ENCODE measurements at places on chromosomes 16 and 17. TPM values are rescaled to one million over a fixed set of nuclear protein-coding genes. Genes with fewer than 3 reads are reported as not detected.

DNA sequence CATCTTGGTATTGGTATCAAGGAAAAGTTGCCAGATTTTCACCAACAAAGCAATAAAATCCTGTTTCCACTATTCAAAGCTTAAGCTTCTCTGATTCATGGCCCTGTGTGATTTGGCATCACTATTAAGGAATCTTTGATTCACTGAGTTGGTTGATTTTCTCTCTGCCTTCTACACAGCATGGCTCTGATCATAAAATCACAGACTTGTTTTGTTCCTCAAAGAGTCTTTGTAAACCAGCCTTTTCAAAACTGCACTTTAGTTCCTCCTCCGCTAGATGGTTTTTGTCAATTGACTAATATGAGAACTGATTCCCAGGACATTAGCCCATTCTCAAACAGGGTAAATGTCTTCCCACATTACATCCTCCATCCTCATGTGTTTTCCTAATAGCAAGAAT is 197.6 kb downstream of the DNAH9 start:
- H3K27me3 ChIP-seq = no peaks in the 10 kb centered on the region
- H3K4me1 ChIP-seq = no peaks in the 10 kb centered on the region
- no peak overlapping the region for H3K4me3 ChIP-seq
- no peaks in the 10 kb centered on the region for H3K36me3 ChIP-seq

DNA sequence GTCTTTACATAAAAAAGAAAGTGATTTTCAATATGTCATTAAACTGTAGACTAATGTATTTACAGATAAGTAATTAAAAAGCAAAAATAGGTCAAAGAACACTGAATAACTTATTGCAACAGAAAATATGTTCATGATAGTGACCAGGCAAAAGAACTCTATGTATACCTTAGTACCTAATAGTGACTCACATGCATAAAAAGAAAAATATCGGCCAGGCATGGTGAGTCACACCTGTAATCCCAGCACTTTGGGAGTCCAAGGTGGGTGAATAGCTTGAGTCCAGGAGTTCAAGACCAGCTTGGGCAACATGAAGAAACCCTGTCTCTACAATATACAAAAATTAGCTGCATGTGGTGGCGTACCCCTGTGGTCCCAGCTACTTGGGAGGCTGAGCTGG is 33.0 kb upstream of the TOM1L1 start:
- no peak overlapping the region for H3K4me3 ChIP-seq
- H3K27ac ChIP-seq = no peak overlapping the region
- DNase-seq = no peak

GRCh38 chr16:72241930-72242329 is 70.0 kb upstream of the PMFBP1 start:
- H3K36me3 ChIP-seq = no peaks in the 10 kb centered on the region
- no peaks in the 10 kb centered on the region for H3K27me3 ChIP-seq
- H3K4me3 ChIP-seq = no peak overlapping the region
- no peak for DNase-seq
- no peak overlapping the region for H3K27ac ChIP-seq
- H3K4me1 ChIP-seq = no peaks in the 10 kb centered on the region

- peak overlapping the region; percentile 82 for H3K27ac ChIP-seq
- no peaks in the 10 kb centered on the region for H3K36me3 ChIP-seq
- H3K4me3 ChIP-seq = peak overlapping the region; percentile 77
- peak; percentile 69 for DNase-seq
Observed at GRCh38 chr17:7237761-7238419, 1.4 kb downstream of the PHF23 start.

- H3K36me3 ChIP-seq = no peaks in the 10 kb centered on the region
- DNase-seq = no peak
- H3K27ac ChIP-seq = no peak overlapping the region
- H3K4me1 ChIP-seq = no peaks in the 10 kb centered on the region
- no peaks in the 10 kb centered on the region for H3K27me3 ChIP-seq
Observed at GRCh38 chr17:55898195-55898594, 147.3 kb downstream of the PCTP start.

DNA sequence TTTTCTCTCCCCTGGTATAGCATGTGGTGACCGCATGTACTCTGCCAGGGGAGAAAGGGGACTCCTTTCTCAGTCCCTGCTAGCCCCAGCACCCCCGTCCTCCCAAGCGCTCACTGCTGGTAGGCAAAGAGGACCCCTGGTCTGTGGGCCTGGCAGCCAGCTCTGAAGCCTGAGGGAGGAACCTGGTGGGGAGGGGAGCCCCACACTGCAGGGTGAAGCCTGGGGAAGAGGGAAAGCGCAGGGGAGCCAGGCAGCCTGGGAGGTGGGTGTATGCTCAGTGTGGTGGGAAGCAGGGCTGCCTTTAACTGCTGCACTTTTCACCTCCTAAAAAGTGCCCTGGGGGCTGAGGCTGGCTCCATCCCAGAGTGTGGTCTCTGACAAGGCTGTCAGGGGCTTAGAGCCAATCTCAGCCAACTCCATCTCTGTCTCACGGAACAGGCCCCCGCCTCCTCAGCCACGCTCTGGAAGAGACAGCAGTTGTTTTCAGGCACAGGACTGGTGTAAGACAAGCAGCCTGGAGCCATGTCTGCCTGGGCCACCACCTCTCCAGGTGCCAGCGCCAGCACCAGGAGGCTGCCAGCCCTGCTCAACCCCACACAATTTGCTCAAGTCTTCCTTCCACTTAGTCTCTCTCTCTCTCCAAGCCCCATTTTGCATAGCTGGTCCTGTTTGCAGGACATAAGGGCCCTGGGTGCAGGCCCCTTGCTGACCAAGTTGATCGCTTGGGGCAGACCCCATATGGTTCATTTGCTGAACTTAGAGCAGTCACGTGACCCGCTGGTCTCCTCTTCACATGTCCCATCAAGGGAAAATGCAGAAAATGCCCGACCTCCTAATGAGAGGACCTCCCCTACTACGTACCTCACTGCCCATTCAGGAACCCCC is 14.7 kb upstream of the TBX2 start:
- no peaks in the 10 kb centered on the region for H3K36me3 ChIP-seq
- no peak for DNase-seq
- peaks cover 3% of the 10 kb centered on the region for H3K4me1 ChIP-seq
- no peaks in the 10 kb centered on the region for H3K27me3 ChIP-seq

- no peak overlapping the region for H3K4me3 ChIP-seq
- H3K27ac ChIP-seq = no peak overlapping the region
- H3K4me1 ChIP-seq = peaks cover 13% of the 10 kb centered on the region
- no peaks in the 10 kb centered on the region for H3K27me3 ChIP-seq
Observed at GRCh38 chr17:38562903-38563302, 42.8 kb downstream of the SRCIN1 start.

- no peak for DNase-seq
- no peak overlapping the region for H3K27ac ChIP-seq
- H3K4me3 ChIP-seq = no peak overlapping the region
- H3K27me3 ChIP-seq = peaks cover 2% of the 10 kb centered on the region
Observed at GRCh38 chr16:66299349-66299748, 67.1 kb upstream of the CDH5 start.

DNA sequence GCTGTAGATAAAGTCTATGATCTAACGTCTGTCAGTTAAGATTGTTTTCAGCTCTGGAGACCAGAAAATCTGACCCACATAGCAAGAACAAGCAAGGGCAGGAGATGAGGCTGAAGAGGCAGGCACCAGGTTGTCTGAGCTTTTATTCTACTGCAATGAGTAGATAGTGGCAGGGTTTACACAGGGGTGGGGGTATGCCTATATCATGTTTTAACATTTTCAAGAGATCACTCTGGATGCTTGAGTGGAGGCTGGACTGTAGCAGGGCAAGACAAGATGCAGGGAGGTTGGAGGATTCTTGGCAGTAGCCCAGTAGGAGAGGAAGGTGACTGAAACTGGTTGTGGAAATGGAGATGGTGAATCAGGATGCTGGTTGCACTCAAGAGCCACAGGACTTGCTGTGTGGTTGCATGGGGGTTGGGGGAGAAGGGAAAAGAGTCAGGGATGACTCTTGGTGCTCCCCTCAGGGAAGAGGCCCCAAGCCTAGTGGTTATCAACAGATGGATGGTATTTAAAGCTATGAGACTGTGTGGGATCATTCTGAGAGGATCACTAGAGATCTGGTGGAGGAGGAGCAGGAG is 143.1 kb upstream of the KCNJ18 start:
- no peaks in the 10 kb centered on the region for H3K36me3 ChIP-seq
- H3K4me1 ChIP-seq = 0 out of 2 replicates have a peak, but pooled peaks cover 6% of the 10 kb centered on the region
- no peak overlapping the region for H3K27ac ChIP-seq
- no peak for DNase-seq

DNA sequence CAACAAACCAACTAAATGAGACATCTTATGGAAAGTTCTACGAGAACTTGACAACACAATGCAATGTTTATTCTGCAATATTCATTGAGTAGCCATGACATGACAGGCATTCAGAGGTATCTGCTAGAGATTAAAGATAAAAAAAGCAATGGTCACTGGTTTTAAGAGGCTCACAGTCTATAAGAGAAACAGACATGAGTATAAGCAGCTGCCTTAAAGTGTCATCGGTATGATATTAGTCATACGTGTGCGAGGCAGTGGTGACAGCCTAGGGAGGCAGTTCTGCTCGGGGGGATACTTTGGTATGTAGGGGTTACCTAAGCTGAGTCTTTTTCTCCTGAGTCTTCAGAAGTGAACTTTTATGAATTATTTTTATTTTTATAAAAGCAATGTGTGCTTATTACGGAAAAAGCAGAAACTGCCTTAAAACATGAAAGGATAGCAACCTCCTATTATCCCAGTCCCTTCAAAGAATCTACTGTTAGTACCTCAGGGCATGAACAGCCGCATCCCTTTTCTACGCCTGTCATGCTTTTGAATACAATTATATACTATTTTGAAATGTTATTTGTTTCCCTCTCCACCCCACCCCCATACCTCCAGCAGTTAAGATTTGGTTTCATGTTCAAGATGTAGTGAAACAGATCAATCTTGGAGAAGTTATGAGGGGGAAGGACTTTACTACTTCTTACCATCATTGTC is 7.7 kb downstream of the ST6GALNAC1 start:
- H3K27me3 ChIP-seq = no peaks in the 10 kb centered on the region
- peak overlapping the region; percentile 1 for H3K27ac ChIP-seq
- no peak for DNase-seq
- no peak overlapping the region for H3K4me3 ChIP-seq

DNA sequence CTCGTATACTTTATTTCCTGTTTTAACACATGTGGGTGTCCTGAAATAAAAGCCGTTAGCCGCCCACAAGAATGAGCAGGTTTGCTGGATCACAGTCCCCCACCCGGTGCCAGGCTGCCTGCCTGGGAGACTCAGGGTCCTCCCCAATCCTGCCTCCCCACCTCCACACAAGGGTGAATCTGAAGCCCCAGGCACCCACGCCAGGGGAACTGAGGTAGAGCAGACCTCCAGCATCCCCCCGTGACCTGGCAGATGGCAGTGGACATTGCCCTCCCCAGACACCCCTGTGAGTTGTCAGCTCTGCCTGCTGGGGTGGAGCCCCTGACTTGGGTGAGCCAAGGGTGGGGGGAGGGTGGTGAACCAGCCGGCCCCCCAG is 114.8 kb downstream of the METRNL start:
- no peaks in the 10 kb centered on the region for H3K27me3 ChIP-seq
- H3K4me3 ChIP-seq = no peak overlapping the region
- H3K27ac ChIP-seq = no peak overlapping the region
- DNase-seq = no peak
- H3K36me3 ChIP-seq = no peaks in the 10 kb centered on the region

GRCh38 chr16:11347831-11348230 is 2.6 kb downstream of the RMI2 start:
- no peak overlapping the region for H3K4me3 ChIP-seq
- H3K27ac ChIP-seq = no peak overlapping the region
- no peak for DNase-seq
- no peaks in the 10 kb centered on the region for H3K27me3 ChIP-seq
- H3K36me3 ChIP-seq = peaks cover 1% of the 10 kb centered on the region

GRCh38 chr17:43434902-43435319 is 36.1 kb downstream of the ARL4D start:
- peaks cover 59% of the 10 kb centered on the region for H3K4me1 ChIP-seq
- H3K4me3 ChIP-seq = no peak overlapping the region
- H3K36me3 ChIP-seq = no peaks in the 10 kb centered on the region
- H3K27ac ChIP-seq = peak overlapping the region; percentile 35
- DNase-seq = no peak

DNA sequence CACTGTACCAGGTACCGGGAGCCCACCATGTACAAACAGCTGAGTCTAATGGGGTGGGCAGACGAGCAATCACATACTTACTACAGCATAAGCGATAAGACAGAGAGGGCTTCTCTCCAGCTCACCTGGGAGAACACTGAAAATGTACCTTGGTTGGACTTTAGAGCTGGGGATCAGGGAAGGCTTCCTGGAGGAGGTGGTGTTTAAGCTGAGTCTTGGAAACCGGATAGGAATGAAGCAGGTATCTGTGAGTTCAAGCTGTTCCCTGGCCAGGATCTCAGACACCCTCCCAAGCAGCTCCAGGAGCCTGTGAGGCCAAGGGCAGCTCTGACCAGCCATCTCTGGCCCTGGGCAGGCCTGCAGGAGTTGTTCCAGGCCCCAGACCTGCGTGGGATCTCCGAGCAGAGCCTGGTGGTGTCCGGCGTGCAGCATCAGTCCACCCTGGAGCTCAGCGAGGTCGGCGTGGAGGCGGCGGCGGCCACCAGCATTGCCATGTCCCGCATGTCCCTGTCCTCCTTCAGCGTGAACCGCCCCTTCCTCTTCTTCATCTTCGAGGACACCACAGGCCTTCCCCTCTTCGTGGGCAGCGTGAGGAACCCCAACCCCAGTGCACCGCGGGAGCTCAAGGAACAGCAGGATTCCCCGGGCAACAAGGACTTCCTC is 8.0 kb upstream of the SERPINF1 start:
- H3K27ac ChIP-seq = no peak overlapping the region
- no peaks in the 10 kb centered on the region for H3K36me3 ChIP-seq
- no peaks in the 10 kb centered on the region for H3K4me1 ChIP-seq
- no peak overlapping the region for H3K4me3 ChIP-seq
- no peaks in the 10 kb centered on the region for H3K27me3 ChIP-seq
- DNase-seq = no peak

The IRX5 gene
- 27.7 TPM for total RNA-seq

The PLA2G10 gene
- total RNA-seq = 1.00 TPM

The KAT2A gene
- total RNA-seq = 46.5 TPM

The NXPH3 gene
- 1.7 TPM for total RNA-seq

The SRL gene
- total RNA-seq = not detected

The AURKB gene
- 82.8 TPM for total RNA-seq

The TEX19 gene
- 3.4 TPM for total RNA-seq

The SLC9A5 gene
- total RNA-seq = 2.4 TPM

The SMIM36 gene
- total RNA-seq = not detected

The SERPINF2 gene
- 63.8 TPM for total RNA-seq

The CD19 gene
- total RNA-seq = not detected

The TM4SF5 gene
- 9.9 TPM for total RNA-seq
